IgD-negative memory B cell (primary cell): ENCODE measurements at places on chromosomes 2 and 18. TPM values are rescaled to one million over a fixed set of nuclear protein-coding genes. Genes with fewer than 3 reads are reported as not detected.

Gene TMEM182
- 8.9 TPM for polyA plus RNA-seq

Gene LAMA1
- not detected for polyA plus RNA-seq

Gene CPO
- polyA plus RNA-seq, result not detected

Gene OSR1
- not detected for polyA plus RNA-seq

Gene UBR3
- 5.4 TPM for polyA plus RNA-seq

Gene FOXD4L1
- not detected for polyA plus RNA-seq

Gene CFC1
- polyA plus RNA-seq, result not detected

Gene RRM2
- polyA plus RNA-seq, result 1.0 TPM

Gene ATRAID
- polyA plus RNA-seq, result 274 TPM

Gene UGT1A5
- not detected for polyA plus RNA-seq
